ENCODE measurements at places on chromosomes 1 and 21.

DNA sequence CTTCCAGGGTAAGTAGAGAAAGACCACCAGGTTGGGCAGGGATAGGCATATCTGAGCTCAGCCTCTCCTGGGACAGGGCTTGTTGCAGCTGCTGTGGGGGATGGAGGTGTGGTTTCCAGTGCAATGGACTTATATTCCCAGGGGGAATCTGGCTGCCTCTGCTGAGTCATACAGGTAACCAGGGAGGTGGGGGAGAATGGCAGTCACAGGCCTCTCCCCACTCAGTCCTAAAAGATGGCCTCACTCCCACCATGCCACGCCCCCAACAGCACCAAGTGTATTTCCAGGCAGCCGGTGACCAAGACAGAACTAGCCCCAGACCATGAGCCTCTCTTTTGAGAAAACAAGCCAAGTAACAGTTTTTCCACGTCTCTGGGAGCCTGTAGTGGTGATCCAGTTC is 1240.7 kb downstream of the BRINP3 start:
- DNase-seq = no peak

GRCh38 chr21:26881504-26882228 is 36.5 kb upstream of the ADAMTS1 start:
- no peak for DNase-seq

GRCh38 chr1:45122724-45123123 is 83.7 kb downstream of the ZSWIM5 start:
- no peak for DNase-seq

DNA sequence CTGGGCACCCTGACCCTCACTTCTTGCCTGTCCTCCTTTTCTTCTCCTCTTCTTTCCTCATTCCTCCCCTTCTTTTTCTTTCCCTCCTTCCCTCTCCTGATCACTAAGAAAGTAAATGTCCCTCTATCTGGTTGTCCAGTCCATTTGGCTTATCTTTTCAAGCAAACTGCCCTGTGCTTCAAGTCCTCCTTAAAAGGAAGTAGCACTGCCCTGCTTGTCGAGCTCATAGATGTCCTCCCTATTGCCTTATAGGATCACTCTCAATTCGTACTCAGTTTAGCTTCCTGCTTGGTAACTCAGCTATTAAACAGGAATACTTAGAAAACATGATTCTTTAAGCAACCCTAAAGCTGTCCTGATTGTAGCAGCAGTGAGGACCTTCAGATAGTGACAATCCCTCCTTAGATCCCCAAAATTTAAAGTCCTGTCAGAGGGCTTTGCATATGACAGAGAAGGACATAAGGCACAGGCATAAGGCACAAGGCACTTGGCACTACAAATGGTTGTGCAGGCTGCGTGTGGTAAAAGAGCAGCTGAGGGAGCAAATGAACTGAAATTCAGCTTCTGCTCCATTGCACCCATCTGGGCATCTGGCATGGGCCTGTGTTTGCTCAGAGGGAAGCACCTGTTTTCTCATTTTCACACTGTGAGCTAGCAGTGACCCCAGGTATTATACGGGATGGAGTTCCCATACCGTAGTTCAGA is 26.1 kb upstream of the SLAMF6 start:
- DNase-seq = no peak

DNA sequence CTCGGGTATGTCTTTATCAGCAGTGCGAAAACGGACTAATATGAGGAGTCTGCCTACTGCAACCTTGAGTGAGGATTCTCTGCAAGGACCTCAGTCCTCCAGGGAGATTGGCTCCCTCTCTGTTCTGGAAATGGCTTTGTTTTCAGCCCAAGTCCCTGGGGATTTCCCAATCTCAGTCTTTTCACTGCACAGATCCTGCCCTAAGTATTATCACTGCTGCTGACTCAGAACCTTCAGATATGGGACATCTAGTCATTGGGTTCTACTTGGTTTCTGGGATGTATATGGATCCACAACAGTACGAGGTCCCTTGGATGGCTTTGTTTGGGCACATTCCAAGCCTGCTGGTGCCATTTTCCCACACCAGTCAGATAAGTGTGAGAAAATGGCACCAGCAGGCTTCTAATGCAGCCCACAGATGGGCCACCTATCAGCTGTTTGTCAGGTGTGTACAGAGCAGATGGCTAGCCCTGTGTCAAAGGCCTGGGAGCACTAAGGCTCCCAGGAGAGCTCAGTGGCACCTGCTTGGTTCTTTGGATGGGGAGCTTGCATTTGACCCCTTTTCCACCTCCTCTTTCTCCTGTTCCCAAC is 27.4 kb downstream of the ELF3 start:
- no peak for DNase-seq

- DNase-seq = no peak
These were observed 97.2 kb downstream of the ACTL8 start for GRCh38 chr1:17852383-17852782.

GRCh38 chr1:187390215-187390818 is 561.6 kb downstream of the PLA2G4A start:
- DNase-seq = no peak

DNA sequence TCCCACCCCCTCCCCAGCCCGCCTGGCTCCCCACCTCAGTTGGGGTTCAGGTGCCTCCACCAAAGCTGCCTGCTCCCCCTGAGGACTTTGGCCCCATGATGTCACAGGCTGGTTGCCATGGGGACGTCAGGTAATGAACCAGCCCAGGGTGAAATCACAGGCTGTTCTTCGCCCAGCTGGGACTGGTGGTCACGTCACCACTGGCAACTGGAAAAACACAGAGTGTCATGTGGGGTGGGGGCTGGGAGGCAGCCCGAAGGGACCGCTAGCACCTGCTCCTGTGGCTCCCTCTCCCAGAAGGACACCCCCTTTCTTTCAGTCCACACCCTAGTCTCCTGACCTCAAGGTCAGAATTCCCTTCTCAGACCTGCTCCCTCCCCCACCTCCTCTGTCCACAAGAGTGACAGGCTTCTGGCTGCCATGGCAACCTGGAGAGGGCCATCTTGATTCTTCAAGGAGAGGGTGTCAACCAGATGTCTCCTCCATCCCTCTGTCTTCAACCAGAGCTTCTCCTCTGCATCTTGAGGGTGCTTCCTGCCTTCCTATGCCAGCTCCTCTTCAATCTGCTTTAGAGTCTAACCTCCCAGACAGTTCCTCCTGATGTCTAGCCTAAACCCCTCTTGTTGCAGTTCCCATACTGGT is 6.2 kb downstream of the FAM131C start:
- DNase-seq = no peak

DNA sequence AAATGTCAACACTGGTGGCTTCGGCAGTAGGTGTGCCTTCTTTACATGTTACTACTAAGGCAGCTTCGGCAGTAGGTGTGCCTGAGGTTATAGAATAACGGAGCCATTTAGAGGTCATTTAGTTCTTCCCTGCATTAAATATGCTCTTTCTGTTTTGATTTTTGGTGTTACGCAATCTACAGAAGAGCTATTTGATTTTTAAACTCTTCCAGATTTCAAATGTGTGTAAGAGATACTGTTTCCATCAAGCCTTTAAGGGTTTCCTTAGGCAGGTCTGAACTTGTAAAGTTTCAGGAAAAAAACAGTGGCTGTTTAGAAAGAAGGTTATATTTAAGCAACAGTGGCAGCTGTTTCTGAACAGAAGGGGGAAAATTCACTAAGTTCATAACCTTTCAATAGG is 54.8 kb downstream of the PIK3R3 start:
- DNase-seq = no peak

DNA sequence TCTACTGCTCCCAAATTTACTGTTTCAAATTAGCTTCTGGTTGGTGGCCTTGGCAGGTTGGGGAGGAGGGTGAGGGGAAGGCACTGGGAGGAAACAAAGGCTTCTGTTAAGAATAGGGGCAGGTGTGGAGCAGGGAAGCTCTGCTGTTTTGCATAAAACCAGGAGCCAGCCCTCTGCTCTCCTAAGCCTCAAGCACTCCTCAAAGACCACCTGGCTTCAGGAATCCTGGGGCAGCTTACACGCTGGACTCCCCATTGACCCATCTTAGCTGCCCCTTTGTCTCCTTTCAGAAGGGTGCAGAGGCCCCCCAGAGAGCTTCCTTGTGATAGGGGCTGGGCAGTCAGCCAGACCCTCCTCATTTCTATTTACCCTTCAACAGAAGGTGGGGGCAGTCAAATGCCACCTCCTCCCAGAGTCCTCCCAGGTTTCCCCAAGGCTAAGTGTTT is 11.5 kb upstream of the DHRS3 start:
- no peak for DNase-seq

GRCh38 chr1:58331156-58331555 is 215.4 kb downstream of the OMA1 start:
- DNase-seq = no peak

DNA sequence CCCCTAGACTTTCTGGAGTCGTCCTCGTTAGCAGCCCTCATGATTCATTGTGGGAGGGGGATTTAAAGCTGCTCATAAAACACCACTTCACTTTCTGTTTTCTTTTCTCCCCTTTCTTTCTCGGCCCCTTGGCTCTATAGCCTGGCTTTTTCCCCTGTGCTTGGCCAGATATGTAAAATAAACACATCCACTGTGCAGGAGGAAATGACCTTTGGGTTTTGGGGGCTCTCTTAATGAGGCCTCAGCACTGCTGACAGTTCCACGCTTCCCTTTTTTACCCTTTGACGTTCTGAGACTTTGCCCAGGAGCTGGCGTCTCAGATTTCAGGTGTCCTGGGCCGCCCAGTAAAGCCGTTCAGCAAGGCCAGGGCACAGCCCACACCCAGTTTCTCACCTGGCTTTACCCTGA is 65.7 kb downstream of the RUNX3 start:
- DNase-seq = no peak

GRCh38 chr1:159289060-159289459 is 13.1 kb upstream of the FCER1A start:
- no peak for DNase-seq

DNA sequence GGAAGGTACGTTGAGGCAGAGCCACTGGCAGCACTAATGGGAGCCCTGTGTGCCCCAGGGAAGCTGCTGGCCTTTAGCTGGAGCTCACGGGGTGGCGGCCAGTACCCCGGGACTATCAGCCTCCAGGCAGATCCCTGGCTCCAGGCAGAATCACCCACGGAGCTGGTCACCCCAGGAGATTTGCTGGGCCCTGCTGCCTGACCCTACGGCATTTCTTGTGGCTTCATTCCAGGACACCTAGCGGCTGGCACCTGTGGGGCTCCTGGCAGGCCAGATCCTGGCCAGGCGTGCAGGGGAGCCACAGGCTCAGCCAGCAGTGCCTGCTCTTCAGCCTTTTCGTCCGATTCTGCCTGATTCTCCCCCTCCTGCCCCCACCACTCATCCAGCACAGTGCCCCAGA is 7.1 kb downstream of the PADI1 start:
- DNase-seq = no peak

GRCh38 chr1:224668984-224669383 is 52.9 kb downstream of the CNIH3 start:
- no peak for DNase-seq

DNA sequence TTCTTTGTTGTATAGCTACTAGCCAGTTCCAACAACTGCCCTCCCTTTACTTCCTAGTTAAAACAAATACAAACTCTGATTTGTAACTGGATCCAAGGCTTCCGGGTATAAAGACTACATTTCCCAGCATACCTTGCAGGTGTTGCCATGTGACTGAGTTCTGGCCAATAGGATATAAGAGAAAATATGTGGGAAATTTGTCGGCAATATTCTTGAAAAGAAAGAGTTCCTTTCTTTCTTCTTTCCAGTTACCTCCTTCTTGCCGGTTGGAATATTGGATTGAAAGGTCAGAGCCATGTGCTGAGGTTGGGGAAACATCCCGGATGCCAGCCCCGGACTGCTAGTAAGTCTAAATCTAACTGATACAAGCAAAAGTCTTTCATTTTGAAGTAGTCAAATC is 23.0 kb upstream of the ZBTB40 start:
- DNase-seq = no peak

GRCh38 chr1:46558141-46558963 is 6.9 kb upstream of the KNCN start:
- DNase-seq = no peak

DNA sequence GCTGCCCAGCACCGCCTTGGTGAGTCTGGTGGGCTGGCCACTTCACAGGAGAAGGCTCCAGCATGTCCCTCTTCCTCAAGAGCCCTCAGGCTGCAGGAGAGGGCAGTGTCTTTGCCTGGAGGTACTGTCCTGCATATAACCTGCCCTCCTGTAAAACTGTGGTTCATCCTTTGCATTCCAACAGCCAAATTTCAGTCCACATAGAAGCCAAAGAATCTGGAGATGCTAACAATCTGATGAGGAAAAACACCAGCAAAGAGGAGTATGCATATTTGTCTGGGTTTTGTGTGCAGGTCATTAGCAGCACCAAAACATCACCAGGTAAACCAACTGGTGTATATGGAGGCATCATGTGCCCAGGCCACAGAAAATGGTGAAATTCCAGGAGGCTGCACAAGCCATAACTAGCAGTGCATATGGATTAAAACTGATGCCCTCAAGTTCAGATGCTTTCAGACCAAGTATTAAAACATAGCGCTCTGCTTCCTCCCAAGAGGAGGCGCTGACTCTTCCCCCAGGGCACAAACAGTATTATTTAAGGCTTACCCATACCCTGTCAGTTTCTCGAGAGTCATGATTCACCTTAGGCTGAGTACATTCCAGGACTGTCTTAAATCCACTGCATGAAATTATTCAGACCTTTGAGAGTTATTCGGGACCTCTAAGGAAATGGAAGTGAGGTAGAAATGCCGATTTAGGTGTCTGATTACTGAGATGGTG is 150.5 kb upstream of the COA6 start:
- DNase-seq = no peak

DNA sequence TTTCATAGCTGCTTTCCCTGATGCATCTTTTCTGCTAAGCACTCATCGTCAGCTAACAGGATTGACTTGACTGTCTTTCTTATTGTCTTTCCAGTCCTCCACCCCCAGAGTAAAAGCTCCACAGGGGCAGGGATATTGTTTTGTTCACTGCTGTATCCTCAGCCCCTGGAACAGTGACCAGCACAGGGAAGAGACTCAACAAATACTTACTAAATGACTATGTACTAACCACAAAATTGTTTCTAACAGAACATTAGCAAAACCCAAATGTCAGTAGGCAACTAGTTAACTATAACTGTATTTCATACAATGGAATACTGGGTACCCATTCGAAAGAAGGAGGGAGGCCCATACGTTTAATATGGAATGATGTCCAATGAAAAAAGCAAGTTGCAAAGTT is 53.0 kb downstream of the BCAR3 start:
- no peak for DNase-seq

- no peak for DNase-seq
These were observed 102.5 kb downstream of the PLXNA2 start for GRCh38 chr1:208141610-208142192.

GRCh38 chr1:11795238-11795890 is 10.4 kb downstream of the MTHFR start:
- no peak for DNase-seq

Measured in activated naive CD4-positive, alpha-beta T cell treated with Interleukin-2 at 50 U/mL for 16 hours (primary cell).